ENCODE measurements at places on chromosomes 2 and 18.

- DNase-seq = no peak
Observed at GRCh38 chr2:10404324-10405143, 43.6 kb downstream of the ODC1 start.

DNA sequence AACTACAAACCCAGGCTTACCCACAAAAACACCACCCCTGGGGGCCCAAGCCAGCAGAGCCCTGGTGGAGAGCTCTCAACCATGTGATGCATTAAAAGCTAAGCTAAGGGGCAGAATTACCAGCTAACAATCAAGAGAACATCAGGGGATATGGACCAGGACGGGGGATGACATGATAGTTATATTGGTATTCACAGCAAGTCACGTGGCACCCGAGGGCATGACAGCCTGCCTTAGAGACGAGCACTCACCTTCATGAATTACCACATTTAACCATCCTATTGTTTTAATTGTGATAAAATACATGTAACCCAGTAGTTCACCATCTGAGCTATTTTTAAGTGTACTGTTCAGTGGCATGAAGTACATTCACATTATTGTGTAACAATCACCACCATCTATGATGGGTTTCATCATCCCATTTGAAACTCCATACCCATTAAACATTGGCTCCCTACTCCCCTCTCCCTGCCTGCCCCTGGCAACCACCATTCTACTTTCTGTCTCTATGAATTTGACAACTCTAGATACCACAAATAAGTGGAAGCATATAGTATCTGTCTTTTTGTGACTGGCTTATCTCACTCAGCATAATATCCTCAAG lies 245.6 kb downstream of the ANAPC1 start:
- no peak for DNase-seq

DNA sequence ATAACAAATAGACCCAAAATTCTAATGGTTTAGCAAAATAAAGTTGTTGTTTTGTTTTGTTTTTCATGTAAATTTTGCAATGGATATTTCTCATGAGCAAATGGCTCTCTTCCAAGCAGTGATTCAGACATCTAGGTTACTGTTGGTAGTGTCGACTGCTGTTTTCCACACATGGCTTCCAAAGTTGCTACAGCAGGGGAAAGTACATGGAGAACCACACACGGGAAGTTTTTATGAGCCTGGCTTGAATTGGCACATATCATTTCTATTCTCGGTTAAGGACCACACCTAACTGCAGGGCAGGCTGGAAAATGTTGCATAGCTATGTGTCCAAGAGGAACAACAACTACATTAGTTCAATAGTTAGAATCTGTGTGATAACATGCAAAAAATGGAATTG lies 262.1 kb downstream of the GALNT13 start:
- DNase-seq = no peak

DNA sequence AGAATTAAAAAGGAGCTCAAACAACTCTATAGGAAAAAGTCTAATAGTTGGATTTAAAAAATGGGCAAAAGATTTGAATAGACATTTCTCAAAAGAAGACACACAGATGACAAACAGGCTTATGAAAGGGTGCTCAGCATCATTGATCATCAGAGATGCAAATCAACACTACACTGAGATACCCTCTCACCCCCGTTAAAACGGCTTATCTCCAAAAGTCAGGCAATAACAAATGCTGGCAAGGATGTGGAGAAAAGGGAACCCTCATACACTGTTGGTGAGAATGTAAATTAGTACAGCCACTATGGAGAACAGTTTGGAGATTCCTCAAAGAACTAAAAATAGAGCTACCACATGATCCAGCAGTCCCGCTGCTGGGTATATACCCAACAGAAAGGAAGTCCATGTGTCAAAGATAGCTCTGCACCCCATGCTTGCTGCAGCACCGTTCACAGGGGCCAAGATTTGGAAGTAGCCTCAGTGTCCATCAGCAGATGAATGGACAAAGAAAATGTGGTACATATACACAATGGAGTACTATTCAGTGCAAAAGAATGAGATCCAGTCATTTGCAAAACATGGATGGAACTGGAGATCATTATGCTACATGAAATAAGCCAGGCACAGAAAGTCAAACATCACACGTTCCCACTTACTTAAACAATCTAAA lies 46.7 kb upstream of the B3GNT7 start:
- no peak for DNase-seq

DNA sequence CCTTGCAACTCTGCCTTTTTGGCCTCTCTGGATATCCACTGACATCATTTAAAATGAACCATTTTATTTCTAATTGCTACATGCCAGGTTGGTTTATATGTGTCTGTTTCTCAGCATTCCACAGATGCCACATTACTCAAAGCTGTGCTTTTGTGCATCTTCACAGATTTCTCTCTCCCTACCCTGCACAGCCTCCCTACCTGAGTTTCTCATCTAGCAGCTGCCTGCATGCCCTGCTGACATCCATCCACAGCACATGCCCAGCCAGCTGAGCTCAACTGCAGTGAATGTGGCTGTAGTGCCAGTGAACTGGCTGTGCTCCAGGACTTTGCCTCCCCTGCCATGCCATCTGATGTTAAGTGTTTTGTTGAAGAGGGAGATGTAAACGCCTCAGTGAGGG lies 44.5 kb downstream of the PKP4 start:
- DNase-seq = no peak

GRCh38 chr2:56318147-56318546 lies 134.4 kb downstream of the CCDC85A start:
- no peak for DNase-seq

GRCh38 chr2:204795156-204795555 lies 249.9 kb downstream of the PARD3B start:
- no peak for DNase-seq

- no peak for DNase-seq
Observed at GRCh38 chr2:111160758-111161157, 40.0 kb downstream of the BCL2L11 start.

DNA sequence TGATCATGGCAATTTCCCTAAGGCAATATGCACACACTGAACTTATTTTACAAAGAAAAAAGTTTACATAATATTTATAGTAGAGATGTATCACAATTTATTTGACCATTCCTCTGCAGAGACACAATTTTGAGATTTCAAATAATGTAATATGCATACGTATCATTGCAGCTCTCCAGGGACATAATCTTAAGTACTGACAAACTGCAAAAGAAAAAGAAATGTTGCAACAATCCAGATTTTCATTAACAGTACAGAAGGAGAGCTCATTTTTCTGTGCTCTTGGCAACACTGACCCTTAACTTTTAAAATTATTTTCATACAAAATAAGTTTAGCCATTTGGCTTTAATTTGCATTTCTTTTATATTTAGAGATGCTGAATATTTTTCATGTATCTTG lies 710.2 kb upstream of the SLC39A10 start:
- DNase-seq = no peak

- DNase-seq = no peak
Observed at GRCh38 chr2:172280571-172281361, 146.6 kb upstream of the ITGA6 start.

GRCh38 chr2:74593826-74594772 lies 39.6 kb downstream of the DOK1 start:
- no peak for DNase-seq

DNA sequence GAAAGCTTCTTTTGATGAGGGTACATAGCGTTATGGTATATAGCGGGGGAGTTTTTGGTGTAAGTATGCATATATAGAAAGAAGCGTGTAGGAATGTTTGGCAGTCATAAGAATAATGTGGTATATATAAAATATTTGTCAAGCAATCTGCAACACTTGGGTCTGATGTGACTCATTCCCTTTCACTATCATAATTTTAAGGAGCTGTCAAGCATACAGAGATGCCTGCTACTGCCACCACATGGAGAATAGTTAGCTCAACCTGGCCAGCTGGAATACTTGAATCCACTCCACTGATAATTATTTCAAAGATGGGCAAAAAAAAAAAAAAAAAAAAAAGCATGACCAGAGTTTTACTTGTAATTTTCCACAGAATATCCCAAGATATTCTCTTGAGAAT lies 559.8 kb upstream of the REG3G start:
- DNase-seq = no peak

GRCh38 chr2:88709181-88709631 lies 17.7 kb downstream of the RPIA start:
- DNase-seq = no peak

- DNase-seq = no peak
Observed at GRCh38 chr2:171923206-171923605, 945 bp downstream of the HAT1 start.

- no peak for DNase-seq
Observed at GRCh38 chr2:68812251-68812650, 58.9 kb downstream of the BMP10 start.

GRCh38 chr2:179860255-179861026 lies 971 bp downstream of the ZNF385B start:
- DNase-seq = peak; percentile 27

- DNase-seq = no peak
Observed at GRCh38 chr2:33058716-33059470, 112.1 kb downstream of the LTBP1 start.

- no peak for DNase-seq
Observed at GRCh38 chr2:101617188-101617587, 80.3 kb upstream of the MAP4K4 start.

DNA sequence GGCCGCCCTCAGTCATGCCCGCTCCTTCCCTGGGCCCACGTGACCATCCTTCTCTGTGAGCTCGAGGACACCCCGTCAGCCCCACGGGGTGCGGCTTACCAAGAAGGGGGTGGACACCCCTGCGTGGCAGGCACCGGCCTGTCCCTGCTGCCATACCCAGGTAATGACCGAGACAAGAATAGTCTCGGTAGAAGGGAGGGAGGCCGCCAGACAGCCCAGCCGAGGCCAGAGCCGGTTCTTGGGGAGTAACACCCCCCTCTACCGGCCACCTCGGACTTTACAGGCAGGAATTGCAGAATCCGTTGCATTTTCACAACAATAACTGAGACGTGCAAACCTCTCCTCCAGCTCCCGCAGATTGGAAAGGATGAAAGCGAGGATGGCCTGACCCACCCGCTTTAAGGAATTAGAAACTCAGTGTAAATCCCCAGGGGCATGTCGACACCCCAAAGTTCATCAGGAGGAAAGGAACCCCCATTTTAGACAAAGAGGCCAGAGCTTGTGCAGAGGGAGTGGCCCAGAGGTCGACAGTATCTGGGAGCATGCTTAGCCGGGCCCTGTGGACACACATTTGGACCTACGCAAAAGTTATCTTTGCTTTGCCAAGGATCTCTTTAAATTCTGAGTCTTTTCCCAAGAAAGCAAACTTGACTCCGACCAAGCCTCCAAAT lies 60.1 kb upstream of the GLI2 start:
- peak; percentile 66 for DNase-seq

GRCh38 chr18:9333441-9334328 lies 888 bp upstream of the TWSG1 start:
- no peak for DNase-seq

DNA sequence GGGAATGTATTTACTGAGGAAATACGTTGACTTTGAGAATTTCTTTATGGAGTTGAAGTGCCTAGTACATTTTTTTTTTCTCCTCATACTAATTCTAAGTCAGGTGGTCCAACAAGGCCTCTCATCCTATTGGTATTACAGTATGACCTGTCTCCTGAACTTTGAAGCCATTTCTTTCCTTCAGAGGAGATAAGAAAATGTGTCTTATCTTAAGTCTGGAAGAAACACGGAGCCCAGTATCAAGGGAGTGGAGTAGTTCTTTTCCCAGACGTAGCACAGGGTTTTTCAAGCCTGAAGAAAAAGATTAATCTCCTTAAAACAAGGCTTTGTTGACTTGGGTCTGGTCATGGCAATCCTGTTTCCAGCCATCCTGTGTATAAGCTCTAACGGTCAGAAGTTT lies 11.6 kb upstream of the CPS1 start:
- DNase-seq = no peak

GRCh38 chr2:160469621-160470204 lies 23.9 kb downstream of the RBMS1 start:
- DNase-seq = no peak

DNA sequence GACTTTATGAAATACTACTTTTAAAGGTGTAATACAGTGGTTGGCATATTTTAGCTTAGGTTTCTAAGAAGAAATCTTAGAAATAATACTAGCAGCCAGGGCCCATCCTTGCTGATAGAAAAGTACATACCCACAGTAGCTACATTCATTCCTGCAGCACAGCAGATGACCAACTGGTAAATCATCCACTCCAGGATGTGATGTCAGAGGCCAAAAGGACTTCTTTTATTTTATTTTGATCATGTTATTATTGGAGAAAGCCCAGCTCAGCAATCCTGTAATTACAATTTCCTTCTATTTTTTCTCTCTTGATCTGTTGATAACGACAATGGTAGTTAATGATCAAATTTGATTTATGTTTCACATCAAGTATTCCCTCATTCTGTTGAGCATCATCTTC lies 18.0 kb upstream of the TTN start:
- DNase-seq = no peak

DNA sequence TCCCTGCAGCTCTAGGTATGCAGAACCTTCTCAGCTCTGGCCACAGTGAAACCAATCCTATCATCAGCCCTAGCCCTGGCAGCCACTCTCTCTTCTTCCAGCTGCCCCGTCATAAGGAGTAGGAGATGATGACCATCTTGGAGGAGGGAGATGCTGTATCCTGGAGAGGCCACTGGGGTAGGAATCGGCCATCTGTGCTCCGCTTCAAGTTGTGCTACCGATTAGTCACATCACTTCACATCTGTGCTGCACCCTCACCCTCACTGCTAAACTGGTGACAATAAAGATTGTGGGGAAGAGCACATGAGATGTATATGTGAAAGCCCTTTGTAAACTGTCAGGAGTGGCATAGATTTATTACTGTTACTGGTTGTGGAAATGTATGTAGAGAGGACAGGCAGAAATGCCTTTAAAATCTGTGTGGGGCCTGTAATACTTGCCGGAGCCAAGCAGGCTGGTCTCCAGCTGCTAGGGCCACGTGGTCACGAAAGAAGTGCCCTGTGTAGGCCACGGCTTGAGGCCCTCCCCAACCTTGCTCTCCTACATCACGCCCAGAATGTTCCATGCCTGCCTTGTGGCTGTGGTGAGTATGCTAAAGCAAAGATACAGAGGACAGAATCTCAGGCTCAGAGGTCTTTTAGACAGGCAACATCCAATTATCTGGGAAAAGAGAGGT lies 236.8 kb downstream of the CLIP4 start:
- no peak for DNase-seq

GRCh38 chr2:174903264-174903556 lies 102.0 kb downstream of the CHN1 start:
- DNase-seq = no peak
